ENCODE measurements at places on chromosomes 12 and 14.

GRCh38 chr12:47219243-47219642, 139.5 kb upstream of the AMIGO2 start:
- DNase-seq: peak; percentile 29

DNA sequence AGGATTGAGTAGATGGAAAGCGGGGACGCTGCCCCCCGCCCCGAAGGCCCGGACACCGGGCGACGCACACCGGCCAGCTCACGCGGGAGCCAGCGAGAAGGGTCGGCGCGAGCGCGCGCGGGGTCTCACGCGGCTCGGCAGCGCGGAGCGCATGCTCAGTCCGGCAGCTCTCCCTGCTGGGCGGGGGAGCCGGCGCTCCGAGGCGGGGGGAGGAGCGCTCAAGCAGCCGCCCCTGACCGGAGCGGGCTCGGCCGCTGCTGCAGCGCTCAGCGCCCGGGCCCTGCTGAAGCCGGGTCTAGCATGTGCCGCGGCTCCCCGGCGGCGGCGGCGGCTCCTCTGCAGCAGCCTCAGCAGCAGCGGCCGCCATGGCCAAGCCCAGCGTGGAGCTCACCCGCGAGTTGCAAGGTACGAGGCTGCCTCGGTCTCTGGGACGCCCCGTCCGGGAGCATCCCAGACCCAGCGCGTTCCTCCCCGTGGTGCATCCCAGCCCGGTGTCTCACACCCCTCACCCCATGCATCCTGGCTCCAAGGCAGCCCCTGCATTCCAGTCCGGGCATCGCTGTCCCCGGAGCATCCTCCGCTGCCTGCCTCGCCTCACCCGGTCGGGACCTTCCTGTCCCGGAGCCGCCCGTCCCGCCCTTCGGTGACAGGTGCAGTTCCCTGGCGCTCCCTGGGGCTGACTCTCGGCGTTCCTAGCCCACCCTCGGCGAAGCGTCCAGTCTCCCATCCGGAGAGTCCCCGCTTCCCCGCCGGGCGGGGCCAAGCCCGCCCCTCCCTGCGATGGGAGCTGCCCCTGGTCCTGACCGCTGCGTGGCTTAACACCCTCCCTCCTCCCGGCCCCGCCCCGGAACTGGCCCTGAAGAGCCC, at the start of gene CARMIL3:
Gene CARMIL3 (plus strand): TSS at position 221 of the 867 bp plus-strand sequence. CDS start 145 bp downstream, at position 366.
- no peak for DNase-seq

- DNase-seq: peak; percentile 87
Measured at GRCh38 chr12:14952299-14952921, 9.0 kb downstream of the ARHGDIB start.

DNA sequence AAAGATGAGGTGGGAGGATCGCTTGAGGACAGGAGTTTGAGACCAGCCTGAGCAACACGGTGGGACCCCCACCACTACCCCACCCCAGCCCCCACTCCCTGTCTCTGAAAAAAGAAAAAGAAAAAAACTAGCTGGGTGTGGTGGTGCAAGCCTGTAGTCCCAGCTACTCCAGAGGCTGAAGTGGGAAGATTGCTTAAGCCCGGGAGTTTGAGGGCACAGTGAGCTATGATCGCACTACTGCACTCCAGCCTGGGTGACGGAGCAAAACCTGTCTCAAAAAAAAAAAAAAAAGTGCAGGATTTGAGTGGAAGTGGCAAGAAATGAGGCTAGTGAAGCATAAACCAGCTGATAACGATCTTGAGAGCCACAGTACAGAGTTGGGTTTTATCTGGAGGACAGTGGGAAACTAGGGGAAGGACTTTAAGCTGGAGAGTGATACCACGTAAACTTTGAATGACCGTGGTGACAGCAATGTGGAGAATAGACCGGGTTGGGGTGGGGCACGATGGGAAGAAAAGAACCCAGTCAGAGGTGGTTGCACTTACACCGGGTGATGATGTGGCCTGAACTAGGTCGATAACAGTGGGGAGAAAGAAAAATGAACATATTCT, 85.3 kb downstream of the TMEM260 start:
- DNase-seq: no peak

DNA sequence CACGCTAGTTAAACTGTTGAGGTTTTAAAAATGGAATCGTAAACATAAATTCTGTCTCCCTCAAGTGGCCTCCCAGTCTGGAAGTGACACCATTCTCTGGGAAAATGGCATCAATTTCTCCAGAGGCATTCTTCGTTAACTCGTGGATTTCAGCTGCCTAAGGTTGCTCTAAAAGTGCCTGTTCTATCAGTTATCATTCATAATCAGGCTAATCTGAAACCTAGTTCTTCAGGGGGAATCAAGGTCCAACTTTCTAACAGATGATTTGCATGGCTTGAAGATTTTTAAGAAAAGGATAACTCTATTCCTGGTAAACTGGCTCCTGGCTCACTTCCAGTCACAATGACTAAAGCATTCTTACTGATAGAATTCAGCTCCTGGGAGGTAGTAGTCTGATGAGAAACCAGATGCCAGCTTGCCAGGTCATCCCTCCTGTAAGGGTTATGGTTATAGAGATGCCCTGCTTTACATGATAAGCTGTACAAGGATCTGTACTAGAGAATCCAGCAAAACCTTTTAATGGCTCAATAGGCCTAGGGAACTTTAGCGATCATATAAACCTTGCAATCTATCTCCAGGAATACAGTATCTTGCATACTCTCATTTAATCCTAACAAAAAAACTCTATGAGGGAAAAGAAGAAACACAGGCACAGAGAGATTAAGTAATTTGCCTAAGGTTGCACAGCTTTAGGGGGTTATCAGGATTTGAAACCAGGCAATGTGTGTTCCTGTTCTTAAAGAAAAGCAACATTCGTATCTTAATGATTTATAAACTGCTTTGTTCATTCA, 1.5 kb downstream of the L3HYPDH start:
- DNase-seq: peak; percentile 79

GRCh38 chr14:105538481-105539049, 12.2 kb downstream of the TMEM121 start:
- no peak for DNase-seq

DNA sequence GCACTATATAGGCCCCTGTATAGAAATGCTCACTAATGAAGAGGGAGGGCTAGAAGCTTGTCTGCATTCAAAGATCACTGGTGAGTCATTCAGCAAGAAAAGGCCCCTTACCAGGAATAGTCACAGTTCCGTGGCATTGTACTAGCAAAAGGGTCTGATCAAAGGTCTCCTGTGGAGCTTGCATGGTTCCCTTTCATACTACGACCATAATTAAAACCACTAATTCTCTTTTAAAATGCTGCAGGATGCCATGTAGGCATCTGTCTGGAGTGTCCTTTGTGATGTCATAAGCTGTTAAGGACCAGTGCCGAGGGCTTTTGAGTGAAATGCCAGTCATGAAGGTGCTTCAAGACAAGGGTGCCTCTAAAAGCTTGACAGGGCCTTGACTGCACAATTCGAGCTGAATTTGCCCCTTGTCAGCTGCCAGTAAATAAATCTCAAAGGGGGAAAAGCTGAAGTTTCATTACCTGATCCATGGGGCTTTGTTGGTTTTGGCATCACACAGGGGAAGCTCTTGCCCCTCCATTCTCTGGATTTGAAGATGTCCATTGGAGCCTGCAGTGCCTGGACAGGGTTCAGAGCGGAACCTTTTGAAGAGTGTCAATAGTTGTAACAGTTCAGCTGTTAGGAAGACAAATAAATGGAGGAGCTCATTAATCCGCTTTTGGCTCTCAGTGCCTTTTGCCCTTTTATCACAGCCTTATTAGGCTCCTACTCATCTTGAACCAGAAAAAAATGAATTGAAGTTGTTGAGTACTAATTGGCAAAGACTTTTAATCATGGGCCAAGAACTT, 69.1 kb downstream of the TMEM260 start:
- no peak for DNase-seq

- no peak for DNase-seq
Measured at GRCh38 chr12:4807813-4808212, 87.6 kb downstream of the GALNT8 start.

DNA sequence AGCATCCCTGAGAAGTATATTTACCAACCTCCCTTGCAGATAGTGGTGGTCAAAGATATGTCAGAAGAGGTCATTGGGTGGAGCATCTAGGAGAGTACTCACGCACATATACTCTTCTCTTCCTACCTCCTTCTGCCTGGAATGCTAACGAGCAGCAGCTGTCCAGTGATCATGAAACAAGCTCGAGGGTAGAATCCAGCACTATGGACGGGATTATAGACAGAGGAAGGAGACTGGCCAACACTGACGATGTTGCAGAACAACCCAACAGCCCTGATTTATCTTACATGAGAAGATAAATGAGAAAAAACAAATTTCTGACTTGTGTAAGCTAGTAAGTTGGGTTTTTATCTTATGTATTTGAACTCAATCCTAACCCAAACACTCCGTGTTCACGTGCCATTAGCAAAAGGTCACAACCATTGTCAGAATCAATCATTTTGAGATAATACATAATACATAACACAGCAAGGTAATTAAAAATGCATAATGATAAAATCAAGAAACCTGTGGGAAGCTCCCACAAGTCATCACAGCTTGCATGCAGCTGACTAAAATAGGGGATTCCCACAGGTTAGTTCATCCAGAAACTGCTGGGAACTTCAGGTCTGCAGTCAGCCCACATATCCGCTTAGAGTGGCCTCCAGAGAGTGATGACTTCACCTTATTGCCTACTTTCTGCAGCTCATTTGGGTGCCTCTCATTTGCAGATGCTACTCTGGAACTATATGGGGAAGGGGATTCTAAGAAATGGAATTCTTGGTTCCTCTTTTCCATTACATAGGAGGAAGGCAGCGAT, 36.3 kb upstream of the STK38L start:
- DNase-seq: peak; percentile 74

- no peak for DNase-seq
Measured at GRCh38 chr12:77042833-77043232, 22.5 kb downstream of the E2F7 start.

DNA sequence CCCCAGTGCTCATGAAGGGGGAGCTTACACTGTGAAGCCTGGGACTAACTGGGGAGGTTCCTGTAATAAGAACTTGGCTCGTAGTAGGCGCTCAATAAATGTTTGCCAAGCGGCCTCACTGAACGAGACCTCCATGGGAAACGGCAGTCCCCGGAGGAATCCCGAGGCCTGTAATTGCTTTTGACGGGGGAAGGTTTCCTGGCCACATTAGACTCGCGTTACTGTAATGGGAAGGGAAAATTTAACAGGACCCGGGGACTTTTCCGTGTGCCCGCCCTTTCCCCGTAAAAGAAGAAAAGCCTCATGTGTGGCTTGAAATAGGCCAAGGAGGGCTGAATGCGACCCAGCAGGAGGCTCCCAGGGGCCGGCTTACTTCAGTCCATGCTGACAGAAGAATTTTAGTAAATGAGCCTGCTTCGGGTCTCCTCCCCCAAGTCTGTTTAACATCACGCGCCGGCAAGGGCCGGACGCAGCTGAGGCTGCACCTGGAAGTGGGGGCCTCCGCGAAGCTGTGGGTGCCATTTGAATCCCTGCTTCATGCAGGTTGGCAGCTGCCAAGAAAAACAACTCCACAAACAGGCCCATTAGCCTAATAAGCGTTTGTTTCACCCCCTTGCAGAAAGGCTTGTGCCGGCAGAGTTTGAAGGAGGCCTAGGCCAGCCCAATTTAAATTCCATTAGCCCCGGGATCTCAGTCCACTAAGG, 39.8 kb upstream of the PWP1 start:
- DNase-seq: no peak

DNA sequence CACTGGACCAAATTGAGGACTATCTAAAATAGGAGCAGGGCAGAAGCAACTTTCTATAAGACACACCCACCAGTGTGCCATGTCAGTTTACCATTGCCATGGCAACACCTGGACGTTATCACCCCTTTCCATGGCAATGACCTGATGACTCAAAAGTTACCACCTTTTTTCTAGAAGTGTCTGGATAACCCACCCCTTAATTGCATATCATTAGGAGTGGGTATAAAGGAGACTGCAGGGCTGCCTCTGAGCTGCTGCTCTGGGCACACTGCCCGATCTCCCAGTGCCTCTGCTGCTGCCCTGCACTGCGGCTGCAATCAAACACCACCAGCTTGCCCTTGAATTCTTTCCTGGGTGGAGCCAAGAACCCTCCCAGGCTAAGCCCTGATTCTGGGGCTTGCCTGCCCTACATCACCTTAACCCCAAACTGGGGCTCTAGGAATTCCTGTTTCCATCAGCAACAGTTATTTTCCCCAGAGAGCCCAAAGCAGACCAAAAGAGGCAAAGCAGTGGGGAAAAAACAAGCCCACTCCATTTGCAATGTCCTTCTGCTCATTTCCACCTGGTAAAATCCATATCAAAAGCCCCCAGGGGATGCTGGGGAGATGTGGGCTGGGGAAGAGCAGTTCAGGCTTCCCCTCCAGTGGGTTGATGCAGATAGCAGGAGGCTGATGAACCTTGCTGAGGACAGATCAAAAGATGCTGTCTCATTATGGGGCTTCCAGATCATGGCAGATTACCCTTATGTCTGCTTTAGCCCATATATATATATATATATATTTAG, 129.5 kb upstream of the NCOR2 start:
- no peak for DNase-seq

GRCh38 chr14:102878970-102879460, 43.4 kb upstream of the AMN start:
- DNase-seq: no peak

GRCh38 chr12:77388445-77389265, 323.3 kb upstream of the E2F7 start:
- peak; percentile 11 for DNase-seq

GRCh38 chr12:3977621-3978020, 104.4 kb upstream of the PARP11 start:
- no peak for DNase-seq

- no peak for DNase-seq
Measured at GRCh38 chr12:48925304-48926011, at the start of gene FKBP11. TSS of gene FKBP11 (minus strand) at chr12:48925492. CDS start at chr12:48925428, 64 bp downstream.

DNA sequence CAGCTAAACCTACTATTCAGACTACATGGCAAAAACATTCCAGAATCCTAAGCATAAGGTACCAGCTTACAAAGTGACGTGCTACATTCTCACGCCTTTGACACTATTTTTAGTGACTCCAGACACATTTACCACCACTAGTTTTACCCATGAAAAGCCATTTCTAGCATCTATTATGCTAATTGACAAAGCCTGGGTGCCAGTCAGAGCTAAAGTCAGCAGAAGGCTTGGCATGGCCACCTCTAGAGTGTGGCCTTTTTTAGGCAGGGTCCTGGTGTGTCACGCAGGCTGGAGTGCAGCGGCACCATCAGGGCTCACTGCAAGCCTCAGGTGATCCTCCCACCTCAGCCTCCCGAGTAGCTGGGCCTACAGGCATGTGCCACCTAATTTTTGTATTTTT, 75.7 kb downstream of the NT5DC3 start:
- DNase-seq: no peak

- peak; percentile 47 for DNase-seq
Measured at GRCh38 chr14:22118899-22119477, 445.4 kb upstream of the OR4E1 start.

- peak; percentile 44 for DNase-seq
Measured at GRCh38 chr12:24078318-24078765, 128.9 kb upstream of the SOX5 start.
